Stimulated activated CD8-positive, alpha-beta memory T cell treated with anti-CD3 and anti-CD28 coated beads, Interleukin-15, amount 100 ng/mL, for 24 hours (primary cell): ENCODE measurements at places on chromosomes 5 and 9.

GRCh38 chr9:134971696-134972095 is 54.0 kb upstream of the FCN1 start:
- no peak for DNase-seq

DNA sequence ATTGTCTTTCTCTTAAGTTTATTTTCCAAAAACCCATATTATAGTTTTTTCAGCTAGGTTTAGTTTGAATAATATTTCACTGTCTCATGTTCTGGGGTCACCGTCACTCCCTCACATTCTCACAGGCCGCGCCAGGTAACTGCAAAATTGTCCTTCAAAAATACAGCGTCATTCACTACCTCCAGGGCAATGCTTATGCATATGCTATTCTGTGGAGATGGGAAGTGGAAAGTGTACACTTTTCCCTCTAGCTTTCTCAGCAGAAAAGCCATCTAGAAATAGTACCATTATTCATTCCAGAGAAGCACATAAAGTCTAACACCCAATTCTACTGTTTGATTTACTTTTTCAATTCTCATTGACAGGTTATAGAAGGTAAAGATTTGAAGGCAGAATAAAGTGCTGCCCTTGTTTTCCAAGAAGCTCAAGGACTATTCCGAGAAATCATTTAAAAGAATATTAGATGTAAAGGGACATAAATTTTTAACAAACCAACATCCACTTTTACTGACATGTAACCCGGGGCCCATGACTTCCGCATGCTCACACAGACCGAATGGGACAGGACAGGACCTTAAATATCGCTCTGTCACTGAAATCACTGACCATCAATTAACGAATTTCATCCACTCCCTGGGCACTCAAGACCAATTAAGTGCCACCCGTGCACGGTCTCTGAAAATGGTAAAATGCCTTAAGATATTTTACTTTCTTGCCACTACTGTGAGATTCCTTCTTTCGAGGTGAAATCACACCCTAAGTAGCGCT is 720 bp downstream of the NUDT12 start:
- DNase-seq: no peak

- DNase-seq: no peak
Measured at GRCh38 chr9:112252194-112252593, 77.1 kb upstream of the SUSD1 start.

DNA sequence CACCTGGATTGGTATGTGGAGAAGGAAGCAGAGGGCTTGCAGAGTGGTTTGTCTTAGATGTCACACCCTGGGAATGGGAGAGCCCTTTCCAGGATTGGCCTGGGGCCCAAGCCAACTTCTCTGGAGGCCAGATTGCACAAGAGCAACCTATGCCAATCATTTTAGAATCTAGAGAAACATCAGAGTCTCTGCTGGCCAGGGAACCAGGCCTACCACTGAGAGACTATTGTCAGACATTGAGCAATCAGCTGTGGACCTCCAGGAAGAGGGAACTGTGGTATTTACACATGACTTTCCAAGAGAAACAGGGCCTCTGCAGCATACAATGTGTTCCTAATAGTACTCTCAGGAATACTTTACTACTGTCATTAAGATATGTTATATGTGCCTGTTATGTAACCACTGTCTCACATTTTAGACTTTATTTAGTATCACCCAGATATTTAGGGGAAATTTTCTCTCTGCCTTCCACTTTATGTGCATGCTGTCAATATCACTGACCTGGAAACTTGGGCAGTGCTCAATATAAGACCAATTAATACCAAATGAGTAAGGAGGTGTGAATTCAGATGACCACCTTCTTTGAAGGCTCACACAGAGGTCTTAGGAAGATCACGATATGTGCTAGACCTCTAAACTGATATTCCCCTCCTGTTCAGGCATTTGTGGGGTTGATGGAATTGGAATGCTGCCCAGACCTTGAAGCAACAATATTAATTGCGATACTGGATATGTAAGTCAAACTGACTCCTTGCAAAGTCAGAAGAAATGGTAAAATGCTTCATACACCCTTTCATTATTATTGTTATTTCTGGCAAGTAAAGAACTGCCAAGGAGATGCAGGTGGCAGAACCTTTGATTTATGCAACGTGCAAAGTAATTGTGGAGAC is 20.5 kb upstream of the CCL28 start:
- DNase-seq: no peak

DNA sequence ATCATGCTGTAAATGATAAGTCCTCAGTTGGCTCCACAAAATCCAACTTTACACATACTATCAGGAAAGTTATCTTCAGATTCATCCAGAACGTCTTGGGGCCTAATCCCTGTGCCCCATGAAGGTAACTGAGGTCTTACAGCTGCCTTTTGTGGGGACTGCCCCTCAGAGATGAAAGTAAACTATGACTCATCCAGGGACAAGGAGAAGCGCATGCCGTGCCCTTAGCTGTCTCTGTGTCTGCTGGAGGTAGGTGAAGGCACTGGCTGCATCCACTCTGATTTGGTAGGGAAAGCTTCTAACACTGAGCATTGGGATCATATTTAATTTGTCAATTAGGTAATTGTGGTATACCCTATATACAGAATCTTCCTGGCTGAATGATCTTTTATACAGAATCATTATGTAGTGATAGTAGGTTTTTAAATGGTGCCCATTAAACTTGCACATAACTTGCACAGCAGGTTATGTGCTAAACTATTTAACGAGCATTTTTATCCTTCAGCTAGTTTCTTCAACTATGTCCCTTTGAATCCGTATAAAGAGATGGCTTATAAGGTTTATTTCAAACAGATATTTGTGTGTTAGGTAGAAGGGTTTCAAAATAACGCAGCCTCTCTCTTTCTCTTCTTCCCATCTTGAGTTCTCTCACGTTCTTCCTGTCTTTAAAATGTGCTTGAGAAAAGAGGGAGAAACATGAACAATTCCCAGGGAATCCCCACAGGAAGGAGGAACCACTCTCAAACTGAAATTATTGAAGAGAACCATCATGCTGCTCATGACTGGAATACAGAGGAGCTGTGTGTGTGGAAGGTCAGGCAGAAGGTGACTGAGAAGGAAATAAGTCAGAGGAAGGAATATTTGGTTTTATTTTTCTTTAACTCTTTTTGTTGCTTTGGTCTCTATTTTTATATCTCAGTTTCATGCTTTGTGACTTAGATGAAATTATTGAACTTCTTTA is 250.9 kb downstream of the CD180 start:
- DNase-seq: no peak

GRCh38 chr5:14768508-14769365 is 102.8 kb downstream of the ANKH start:
- no peak for DNase-seq

- DNase-seq: no peak
Measured at GRCh38 chr5:72346398-72346797, 26.2 kb downstream of the PTCD2 start.

- no peak for DNase-seq
Measured at GRCh38 chr5:173029499-173029921, 26.6 kb upstream of the CREBRF start.

- no peak for DNase-seq
Measured at GRCh38 chr5:146331423-146331822, 7.2 kb upstream of the POU4F3 start.

GRCh38 chr5:58683567-58683966 is 100.7 kb downstream of the RAB3C start:
- no peak for DNase-seq

DNA sequence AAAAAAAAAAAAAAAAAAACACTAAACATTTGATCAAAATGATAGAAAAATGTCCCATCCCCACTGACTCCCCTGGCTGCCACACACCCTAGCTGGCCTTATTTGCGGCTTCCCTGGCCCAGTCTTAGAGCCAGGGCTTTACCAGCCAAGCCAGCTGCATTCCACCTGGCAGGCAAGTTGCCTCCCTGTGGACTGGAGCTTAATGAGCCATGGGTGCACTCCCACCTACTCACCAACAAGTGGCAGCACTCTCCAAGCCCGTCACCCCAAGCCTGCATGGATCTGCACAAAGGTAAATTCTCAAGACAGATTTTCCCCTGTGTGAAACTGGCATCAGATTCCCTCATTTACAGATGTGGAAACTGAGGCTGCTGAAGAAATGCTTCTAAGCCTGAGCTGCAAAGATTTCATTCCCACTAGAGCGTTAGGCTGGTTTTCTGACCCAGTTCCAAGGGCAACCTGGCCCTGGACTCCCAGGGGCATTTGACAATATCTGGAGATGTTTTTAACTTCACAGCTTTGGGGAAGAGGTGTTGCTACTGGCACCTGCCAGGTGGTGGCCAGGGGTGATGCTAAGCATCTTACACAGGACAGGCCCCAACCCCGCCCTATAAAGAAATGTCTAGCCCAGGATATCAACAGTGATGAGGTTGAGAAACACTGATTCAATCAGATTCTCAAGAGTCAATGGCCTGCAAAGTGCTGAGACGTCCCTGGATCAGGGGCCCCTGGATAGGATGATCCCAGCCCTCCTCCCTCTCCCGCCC is 21.9 kb upstream of the VDAC1 start:
- no peak for DNase-seq

GRCh38 chr5:67493676-67494075 is 297.1 kb upstream of the CD180 start:
- DNase-seq: no peak

DNA sequence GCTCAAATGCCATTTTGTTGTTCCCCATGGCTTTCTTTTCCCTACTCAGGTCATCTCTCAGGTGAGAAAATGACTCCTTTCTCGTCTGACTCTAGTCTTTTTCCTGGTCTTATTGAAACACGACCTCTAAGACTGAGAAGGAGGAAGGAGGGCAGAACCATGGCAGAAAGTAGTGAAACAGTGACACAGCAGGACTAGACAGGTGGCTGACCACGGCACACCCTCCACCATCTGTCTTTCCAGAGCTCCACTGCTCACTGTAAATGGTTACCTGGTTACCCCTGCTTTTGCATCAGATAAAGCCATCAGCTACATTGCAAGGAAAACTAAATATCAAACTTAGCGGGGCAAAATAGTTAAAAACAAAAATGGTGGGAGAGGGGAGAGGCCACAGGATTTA is 30.9 kb downstream of the NR4A3 start:
- no peak for DNase-seq

DNA sequence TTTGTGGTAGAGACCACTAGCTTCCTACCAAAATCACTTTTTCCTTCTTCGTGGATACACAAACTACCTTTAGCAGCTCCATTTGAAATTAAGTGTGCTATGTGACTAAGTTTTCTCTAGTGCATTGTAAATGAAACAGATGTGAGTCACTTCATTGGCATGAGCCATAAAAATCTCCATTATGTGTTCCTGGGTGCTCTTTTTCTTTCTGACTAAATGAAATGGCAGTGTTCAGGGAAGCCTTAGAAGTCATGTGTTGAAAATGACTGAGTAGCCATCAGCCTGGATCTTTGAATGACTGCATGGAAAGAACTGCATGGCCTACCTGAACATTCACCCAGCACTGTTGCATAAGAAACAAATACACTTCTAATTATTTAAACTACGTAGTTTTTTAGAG is 107.9 kb downstream of the NDUFAF2 start:
- DNase-seq: no peak

DNA sequence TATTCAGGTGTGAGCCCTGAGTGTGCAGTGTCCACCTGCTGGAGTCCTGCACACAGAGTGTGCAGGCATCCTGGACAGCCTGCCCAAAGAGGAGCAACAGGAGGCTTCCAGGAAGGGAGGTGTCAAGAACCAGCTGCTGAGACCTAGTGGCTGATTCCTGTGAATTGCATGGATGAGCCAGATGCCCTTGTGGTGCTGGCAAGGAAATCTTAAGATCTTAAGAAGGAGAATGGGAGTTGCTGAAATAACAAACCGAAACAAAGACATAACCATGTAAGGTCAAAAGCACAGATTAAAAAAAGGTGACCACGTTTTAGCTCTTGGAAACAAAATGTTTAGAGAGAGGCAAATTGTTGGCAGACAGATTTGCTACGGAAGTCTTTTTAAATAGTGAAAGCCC is 29.3 kb upstream of the RPS23 start:
- DNase-seq: no peak

GRCh38 chr9:102114557-102114956 is 376.1 kb upstream of the GRIN3A start:
- no peak for DNase-seq

GRCh38 chr9:97593960-97594359 is 39.2 kb downstream of the TSTD2 start:
- no peak for DNase-seq

DNA sequence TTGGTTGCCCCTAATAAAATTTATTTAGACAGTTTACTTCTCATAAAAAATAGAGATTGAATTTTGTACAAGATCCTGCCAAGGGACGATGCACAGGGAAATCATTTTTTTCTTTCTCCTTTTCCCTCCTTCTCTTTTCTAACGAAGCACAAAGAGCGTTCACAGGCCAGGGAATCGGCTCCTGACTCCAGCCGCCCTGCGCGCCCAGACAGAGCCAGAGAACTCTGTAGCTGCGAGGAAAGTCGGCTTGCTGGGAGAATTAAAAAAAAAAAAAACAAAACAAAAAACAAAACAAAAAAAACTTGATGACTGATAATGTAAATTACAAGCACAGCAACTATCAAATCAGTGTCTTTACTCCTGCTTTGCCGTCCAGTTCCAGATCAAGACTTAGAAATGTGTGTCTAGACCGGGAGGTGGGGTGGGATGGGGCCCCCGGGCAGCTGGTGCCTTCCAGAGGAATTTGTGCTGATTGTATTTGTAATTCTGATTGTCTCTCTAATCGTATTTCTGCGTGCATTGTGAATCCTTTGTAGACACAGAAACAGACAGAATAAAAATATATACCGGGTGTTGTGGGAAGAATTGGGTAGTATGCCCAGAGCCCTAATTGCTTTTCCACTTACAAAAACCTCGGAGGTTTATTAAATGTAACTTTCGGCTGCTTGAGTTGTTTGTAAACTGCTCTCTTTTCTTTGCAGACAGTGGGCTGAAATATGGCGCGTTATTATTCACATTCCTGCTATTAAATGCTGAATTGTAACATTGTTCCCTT is 3.6 kb upstream of the OTP start:
- DNase-seq: no peak

GRCh38 chr5:178365501-178366440 is 133.2 kb upstream of the PHYKPL start:
- DNase-seq: no peak
